ENCODE measurements at places on chromosomes 6 and 20.

DNA sequence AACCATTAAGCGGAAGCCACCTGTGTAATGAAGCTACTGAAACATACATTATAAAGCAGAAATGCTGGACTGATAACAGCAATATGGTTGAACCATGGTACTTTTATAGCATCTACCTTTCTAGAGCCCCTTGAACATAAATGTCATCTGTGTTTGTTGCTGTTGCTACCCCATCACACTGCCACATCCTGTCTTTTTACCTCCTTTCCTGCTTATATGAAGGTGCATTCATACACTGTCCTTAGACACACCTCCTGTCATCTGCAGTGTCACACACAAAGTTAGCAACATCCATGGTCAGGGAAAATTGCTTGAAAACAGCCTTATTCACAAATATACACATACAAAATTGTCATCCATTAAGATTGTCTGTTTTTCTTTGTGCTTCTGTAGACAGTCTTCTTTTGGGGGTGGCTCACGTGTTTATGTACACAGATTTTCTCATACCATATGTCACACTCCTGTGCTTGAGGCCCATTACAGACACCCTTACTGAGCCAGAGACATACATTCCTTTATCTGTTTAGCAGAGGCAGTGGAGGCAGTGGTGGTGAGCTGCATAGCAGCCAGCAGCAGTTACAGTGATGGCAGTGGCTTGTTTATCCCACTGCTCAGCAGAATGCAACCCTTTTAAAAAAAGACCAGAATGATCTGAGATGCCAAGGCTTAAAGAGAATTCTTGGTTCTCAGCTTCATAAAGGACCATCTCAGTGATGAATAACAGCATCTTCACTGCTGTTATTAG is 25.9 kb downstream of the C6orf62 start:
- DNase-seq, result no peak

- no peak for DNase-seq
These were observed 40.2 kb upstream of the INSM1 start for GRCh38 chr20:20327746-20328145.

DNA sequence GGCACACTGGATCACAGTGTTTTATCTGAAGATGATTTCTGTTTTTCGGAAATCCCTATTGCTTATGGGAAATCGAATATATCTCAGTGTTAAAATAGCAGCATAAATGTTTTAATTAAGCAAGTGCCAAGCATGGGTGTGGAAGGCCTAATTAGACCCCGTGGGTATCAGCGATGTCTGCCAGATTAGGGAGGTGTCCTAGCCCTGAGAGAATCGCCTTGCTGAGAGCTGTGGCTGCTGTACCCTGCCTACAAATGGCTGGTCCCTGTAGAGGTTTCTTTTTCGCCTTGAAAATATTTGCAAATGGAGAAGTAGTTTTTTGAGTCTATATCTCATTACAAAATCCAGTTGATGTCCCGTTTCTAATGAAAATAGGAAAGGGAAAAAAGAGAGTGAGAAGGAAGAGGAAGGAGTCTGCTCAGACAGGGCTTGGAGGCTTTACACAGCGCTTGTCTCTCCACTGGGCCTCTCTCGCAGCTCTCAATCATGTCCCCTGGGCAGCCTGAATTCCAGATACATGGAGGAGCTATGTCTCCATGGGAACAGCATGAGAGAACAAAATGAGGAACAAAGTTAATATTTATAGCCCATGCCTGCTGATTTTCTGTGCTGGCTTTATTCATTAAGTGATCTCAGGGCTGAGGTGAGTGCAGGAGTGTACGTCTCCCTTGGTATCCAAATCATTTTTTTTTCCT is 35.2 kb upstream of the BCLAF1 start:
- DNase-seq, result no peak

- DNase-seq, result no peak
These were observed 28.4 kb downstream of the POFUT1 start for GRCh38 chr20:32236048-32236533.

DNA sequence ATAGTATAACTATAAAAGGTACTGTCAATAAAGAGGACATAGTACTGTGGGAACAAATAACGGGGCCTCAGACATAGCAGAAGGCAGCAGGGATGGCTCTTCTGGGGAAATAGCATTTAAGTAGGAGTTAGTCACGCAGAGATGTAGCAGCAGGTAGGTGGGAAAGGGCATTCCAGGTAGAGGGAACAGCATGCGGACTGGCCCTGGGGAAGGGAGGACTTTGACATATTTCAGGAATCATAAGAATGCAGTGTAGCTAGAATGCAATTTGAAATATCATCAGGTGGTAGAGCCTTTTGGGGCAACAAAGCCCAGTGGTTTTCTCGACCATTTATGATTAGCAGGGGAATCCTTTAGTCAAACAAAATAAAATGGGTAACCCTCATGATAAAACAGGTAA is 191.1 kb downstream of the SLC24A3 start:
- DNase-seq, result no peak

DNA sequence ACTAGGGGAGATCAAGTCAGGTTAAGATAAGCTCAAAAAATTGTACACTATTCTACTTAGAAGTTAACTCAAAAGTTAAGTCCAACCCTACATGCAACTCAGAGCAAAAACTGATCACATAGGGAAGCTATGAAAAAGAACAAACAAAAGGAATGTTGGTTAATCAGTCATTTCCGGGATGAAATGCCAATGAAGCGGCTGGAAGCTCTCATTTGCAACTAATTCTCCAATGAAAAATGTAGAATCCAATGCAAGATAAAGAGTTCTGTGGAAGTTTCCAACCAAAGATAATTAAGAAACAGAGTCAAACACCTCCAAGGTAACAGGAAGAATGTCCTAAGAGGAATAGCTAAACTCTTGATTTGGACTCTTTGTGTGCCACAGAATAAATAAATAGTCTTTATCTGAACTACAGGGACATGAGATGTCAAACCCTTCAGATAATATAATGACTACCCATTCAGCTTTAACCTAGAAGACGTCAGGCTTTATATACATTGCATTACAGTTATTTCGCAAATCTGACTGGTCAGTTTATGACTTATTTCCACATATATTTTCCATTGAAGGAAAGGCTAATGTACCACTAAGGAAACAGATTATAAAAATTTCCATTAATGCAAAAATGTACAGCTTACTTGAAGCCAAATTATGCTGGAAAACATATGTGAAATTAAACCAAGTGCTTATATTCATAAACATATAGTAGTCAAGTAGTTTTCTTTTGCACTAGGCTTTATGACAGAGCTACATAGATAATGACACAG is 48.0 kb upstream of the DST start:
- no peak for DNase-seq

DNA sequence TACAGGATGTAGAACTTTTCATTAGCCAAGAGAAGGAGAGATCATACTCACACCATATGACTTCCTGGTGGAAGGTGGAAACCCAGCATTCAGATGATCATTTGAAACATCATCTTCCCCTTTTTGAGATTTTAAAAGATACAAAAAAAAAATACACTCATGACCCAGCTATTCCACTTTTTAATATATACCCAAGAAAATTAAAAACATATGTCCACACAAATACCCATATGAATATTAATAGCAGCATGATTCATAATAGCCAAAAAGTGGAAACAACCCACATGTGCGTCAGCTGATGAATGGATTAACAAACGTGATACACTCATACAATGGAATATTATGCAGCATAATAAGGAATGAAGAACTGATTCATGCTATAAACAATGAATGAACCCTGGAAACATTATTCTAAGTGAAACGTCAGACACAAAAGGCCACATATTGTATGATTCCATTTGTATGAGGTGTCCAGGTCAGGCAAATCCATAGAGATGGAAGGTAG is 130.0 kb upstream of the SGK1 start:
- no peak for DNase-seq

- DNase-seq, result no peak
These were observed 304.2 kb upstream of the PRDM1 start for GRCh38 chr6:105781915-105782314.

Data from stimulated activated CD8-positive, alpha-beta memory T cell treated with anti-CD3 and anti-CD28 coated beads, Interleukin-7, amount 100 ng/mL, for 1 hour (primary cell).